Tibial nerve (tissue), 4 donors: ENCODE measurements at places on chromosomes 11 and 22.
A peak's percentile ranks its signal among the peaks of the same experiment; 100 is the strongest.

DNA sequence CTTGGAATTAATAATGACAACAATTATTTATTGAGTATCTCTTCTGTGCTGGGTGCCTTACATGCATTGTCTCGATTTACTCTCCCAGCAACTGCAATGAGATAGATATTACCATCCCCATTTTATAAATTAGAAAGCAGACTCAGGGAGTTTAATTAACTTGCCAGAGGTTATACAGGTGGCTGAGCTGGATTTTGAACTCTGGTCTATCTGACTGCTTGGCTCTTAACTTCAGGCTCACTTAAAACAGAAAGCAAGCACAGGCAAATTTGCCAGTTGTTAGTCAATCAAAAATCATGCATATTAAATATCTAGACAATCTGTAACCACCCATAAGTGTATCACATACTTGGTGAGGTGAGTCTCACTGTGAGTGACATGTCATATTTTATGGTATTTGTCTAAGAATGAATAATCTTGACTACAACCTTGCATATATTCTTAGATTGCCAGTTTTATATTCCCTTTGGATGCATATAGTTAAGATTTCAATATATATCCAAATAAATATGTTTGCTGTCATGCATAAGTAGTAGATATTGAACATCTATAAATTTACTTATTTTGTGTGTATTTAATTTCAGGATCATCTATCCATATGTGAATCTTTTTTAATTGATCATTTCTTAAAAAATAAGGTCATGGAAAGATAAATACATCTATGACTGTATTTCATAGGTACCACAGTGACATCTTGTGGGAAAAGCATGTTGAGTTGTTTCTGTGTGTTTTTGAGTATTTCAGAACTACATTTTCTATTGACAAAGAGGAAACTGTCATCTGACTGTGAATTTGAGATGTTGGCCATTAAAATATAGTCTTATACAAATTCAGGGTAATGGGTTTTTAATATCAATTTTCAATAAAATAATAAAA, 112.0 kb upstream of the ARHGAP42 start:
- DNase-seq, result no peak

DNA sequence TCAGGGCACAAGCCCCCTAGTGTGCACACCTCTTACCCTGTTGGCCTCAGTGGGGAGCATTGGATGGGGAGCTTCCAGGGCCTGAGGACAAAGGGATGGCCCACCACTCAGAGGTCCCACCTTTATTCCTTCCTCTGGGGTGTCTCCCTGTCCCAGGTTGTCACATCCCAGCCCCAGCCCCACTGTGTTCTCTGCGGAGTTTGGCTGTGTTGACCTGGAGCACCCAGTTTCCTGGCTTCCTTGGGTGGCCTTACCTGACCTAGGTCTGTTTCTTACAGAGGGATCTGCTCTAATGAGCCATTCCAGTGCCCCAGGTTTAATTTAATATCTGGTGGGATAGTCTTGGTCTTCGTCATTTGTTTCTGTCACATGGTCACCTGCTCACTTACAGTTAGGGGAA, 38.8 kb upstream of the HORMAD2 start:
- DNase-seq, result no peak

- no peak for DNase-seq
Measured at GRCh38 chr11:2914455-2915195, 14.6 kb downstream of the PHLDA2 start.

DNA sequence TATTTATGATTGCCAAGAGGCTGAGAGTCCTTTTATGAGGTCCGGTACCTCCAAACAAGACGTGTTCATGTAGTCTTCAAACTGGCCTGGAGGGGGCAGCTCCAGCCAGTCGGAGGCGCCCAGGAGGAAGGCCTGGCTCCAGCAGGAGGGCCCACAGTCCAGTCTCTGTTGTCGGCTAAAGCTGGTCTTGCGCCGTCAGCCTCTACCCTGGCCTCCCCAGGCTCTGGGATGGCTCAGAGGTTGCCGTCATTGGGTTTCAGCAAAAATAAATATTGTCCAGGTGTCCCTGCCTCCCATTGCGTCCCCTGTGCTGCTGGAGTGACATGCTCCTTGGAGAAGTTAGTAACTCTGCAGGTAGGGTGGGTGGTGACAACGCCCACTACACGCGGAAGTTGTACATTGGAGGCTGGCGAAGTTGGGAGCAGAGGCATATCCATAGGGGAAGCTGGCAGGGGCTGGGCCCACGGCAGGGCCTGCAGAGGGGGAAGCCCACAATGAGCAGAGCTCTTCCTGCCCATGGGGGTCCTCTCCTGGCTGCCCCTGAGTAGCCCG, 1.0 kb upstream of the SLC25A1 start:
- peak; percentile 55 for DNase-seq

- no peak for DNase-seq
Measured at GRCh38 chr11:124294687-124295086, 19.1 kb downstream of the OR8D1 start.

DNA sequence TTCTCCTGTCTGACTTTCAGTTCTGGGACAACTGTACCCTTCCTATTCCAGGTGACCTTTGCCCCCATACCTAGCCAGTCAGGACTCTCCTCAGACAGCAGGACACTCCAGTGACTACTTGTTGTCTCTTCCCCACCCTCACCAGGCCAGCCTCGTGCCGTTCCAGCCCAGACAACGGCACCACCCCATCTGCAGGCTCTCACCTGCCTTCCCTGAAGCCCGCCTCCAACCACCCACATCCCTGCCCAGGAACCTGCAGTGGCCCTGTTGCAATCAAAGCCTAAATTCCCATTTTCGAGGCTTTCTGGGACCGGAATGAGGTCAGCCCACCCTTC, 3.7 kb downstream of the IL2RB start:
- DNase-seq, result no peak

GRCh38 chr11:33690290-33691065, 10.1 kb downstream of the C11orf91 start:
- peak; percentile 57 for DNase-seq
